ENCODE measurements at places on chromosomes 6 and 20.

DNA sequence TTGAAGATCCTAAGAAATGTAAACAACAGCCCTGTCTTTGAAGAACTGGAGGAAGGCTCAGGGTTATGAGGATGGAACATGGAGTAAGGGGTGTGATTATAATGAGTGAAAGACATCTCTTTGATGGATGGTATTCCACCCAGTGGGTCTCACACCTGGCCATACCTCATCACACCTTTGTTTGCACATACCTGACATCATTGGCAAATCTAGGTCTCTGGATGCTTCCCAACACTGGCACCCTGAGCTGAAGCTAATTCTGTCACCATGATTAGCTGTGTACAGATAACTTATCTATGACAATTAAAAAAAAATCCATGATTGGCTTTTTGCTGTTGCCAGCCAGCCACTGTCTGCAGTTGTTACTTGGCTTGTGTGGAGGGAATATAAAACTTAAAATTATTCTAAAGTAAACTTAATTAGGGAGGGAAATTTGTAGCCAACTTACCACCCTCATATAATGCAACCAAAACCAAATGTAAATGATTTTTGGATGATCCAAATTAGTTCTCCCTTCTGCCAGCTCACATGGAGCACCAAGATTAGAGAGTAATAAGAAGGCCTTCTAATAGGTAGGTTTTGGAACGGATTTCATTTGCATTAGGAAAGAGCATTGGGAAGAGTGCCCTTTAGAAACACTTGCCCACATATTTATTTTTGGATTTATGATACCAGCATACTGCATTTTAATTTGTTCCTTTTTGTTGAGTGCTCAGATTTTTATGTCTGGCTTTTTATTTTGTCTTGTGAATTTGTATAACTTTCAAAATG, 249.5 kb downstream of the SOX4 start:
- no peak for DNase-seq

- DNase-seq = peak; percentile 87
Measured at GRCh38 chr6:167031082-167031709, 32.0 kb downstream of the CEP43 start.

- no peak for DNase-seq
Measured at GRCh38 chr20:3854462-3854871, 7.8 kb downstream of the MAVS start.

GRCh38 chr20:32515631-32516101, 69.5 kb downstream of the NOL4L start:
- no peak for DNase-seq

DNA sequence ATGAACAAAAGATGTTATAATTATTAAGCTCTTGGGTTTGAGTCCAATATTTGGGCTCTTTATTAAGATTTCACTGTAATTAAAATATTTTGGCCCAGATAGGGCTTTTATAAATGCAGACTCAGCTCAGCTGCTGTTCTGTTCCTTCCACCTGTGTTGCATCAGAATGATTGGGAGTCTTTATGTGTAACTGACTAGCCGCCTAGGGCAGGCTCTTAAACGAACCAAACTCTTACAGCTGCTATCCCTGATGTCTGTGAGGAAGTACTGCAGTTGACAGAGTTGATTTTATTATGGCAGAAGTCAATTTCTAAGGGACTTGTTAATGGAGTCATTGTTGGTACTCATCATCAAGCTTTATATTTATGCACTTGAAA, 144.7 kb downstream of the MYO6 start:
- no peak for DNase-seq

DNA sequence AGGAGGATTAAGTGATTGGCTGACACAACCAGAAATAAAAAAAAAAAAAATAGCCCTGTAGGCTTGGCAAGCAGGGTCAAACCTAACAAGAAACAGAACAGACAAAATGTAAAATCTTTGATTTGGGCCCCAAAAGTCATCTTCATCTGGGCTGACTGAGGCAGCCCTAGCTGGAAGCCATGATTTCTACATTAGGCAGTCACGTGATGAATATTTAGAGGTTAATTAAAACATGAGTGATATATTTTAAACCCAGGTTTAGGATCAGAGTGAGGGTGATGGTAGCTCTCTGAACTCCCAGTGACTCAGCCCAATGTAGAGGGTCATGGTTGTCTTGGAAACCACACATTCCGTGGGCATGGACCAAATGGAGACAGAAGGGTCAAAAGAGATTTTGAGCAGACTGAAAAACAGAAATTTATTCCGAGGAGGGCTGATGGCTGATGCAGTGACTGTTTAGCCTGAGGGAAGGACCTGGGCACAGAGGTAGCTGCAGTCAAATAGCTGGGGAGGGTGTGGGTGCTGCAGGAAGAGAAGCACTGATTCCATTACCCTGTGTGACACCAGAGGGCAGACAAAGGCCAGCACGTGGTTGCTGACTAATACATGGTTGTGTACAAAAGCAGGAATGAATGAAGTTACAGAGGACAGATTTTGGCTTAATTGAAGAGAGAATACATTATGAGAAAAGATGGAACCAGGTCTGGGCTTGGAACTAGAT, 573.1 kb upstream of the CHD6 start:
- DNase-seq = no peak

GRCh38 chr20:51500311-51500710, 42.2 kb downstream of the NFATC2 start:
- peak; percentile 33 for DNase-seq

DNA sequence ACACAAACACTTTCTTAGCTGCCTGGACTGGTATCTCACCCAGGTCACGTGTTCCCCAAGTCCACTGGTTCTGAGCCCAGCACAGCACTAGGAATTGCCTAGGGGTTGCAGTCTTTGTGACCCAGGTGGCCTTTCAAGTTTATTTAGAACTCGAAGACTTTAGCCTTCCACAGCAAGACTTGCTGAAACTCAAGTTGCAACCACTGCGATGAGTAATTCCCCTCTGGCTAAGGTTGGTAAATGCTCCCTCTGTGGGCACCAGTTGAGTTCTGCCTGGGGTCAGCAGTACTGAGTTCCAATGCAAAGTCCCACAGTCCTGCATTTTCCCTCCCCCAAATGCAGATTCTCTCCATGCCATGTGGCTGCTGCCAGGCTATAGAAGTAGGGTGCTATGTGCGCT, 77.6 kb upstream of the MOCS1 start:
- DNase-seq = no peak

DNA sequence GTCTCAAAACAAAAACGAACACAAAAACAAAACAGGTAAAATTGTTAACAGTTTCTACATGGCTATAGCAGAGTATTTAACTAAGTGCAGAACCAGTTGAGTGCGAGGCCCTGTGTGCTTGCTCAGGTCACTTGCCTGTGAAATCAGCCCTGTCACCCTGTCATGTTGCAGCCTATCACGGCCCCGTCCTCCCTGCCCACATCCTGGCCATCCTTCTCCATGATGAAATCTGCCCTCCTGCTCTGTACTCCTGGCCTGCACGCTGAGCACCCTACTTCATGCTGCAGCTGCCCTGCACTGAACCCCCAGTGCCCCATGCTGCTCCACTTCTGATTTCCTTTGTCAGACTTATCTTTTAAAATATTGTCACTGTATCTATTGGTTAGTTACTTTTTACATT, 62.4 kb downstream of the DTD1 start:
- no peak for DNase-seq

- DNase-seq = peak; percentile 75
Measured at GRCh38 chr20:33933469-33933909, 60.2 kb upstream of the RALY start.

DNA sequence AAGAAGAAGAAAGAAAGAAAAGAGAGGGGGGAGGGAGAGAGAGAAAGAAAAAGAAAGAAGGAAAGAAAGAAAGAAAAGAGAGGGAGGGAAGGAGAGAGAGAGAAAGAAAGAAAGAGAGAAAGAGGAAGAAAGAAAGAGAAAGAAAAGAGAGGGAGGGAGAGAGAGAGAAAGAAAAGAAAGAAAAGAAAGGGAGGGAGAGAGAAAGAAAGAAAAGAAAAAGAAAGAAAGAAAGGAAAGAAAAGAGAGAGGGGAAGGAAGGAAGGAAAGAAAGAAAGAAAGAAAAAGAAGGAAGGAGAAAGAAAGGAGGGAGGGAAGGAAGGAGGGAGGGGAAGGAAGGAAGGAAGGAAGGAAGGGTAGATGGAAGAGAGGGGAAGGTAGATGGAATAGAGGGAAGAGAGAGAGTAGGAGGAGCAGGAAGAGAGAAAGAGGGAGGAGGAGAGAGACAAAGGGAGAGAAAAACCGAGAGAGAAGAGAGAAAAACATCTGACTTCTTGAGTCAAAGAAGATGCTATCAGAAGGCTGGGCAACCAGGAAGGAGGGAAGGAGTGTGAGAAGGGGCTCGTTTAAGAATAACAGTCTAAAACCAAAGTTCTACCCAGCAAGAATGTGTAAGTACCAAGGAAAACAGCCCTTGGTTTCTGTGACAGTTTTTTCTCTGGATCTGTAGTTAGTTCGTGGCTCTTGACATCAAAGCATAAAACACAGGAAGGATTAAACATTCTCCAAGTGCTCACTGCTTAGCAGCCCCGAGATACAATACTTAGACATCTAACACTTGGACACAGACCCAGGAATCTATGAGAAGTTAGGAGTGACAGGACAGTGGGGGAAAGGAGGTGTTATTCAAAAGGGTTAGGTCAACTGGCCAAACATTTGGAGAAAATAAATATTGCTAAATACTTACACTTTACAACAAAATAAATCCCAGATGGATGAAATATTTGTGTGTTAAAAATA, 131.9 kb upstream of the STMND1 start:
- DNase-seq = no peak

GRCh38 chr20:35465976-35466375, 10.6 kb downstream of the CEP250 start:
- no peak for DNase-seq

- DNase-seq = no peak
Measured at GRCh38 chr6:38861926-38862401, 146.9 kb downstream of the DNAH8 start.

DNA sequence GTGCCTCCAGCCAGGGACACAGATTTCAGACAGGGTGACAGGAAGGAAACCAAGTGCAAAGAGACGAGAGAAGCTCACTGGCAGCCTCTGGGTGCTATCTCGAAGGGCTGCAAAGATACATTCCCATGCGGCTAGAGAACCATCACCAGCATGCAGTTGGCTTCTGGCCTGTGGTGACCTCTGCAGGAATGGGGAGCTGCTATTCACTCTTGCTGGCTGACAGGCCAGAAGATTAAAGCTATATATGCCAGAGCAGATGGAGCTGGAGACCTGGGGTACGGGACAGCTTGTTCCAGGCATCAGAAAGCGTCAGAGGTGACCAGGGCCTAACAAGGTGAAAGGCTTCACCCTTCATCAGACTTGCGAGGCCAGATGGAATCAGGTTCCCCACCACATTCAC, 20.0 kb downstream of the MAP1LC3A start:
- DNase-seq = no peak

DNA sequence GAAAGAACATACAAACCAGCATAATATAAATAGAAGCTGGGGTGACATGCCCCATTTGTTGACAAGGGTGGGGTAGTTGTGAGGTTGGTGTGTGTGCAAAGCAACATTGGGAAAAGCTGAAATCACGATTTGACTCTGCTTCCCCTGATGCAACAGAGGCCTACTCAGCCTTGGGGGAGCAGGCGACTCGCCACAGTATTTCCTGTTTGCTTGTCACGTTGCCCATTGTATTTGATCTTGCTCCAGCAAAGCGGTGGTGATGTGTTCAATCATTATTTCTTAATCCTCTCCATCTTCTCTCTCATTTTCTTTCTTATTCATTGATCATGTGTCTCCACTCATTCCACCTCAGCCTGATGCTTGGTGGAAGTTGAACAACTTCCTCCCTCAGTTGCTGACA, 165.8 kb upstream of the CITED2 start:
- no peak for DNase-seq

GRCh38 chr20:36060676-36061075, 92.3 kb downstream of the CNBD2 start:
- no peak for DNase-seq

DNA sequence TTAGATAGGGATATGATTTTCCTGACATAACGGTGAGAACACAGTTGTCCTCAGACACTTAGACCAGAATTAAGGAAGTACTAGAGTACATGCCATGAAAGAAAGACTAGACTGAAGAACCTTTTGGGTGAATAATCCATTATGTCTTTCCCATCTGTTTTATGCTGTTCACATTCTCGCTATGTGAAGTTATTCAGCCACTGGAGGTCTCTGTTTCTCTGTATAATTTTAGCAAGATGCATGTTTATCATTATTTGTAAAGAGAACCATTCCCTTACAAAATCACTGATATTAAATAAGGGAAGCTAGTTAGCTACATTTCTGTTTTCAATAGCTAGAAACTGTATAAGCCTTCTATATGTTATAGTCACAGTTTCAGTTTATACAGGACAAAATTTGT, 391.9 kb downstream of the CD109 start:
- DNase-seq = no peak

DNA sequence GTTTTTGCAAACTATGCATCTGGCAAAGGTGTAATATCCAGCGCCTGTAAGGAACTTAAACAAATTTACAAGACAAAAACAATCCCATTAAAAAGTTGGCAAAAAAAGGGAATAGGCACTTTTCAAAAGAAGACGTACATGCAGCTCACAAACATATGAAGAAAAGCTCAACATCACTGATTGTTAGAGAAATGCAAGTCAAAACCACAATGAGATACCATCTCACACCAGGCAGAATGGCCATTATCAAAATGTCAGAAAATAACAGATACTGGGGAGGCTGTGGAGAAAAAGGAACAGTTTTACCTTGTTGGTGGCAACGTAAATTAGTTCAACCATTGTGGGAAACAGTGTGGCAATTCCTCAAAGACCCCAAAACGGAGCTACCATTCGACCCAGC, 54.2 kb downstream of the TSBP1 start:
- no peak for DNase-seq

DNA sequence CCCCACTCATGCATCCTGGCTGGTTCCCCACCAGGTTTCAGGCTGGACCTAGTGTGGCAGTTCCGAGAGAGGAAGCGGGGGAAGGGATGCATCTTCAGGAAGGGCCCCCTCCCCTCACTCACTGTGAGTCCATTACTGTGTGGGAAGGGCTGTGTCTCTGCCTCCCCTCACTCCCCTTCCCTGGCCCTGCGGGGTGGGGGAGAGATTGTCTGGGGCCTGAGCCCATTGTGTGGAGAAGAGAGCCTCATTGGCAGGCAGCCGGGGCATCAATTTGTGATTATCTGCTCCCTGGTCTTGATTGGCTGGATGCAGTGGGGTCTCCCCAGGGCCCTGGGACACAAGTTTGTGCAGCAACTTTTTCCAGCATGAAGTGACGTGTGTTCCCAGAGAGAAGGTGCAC, 4.1 kb upstream of the MYT1 start:
- no peak for DNase-seq

DNA sequence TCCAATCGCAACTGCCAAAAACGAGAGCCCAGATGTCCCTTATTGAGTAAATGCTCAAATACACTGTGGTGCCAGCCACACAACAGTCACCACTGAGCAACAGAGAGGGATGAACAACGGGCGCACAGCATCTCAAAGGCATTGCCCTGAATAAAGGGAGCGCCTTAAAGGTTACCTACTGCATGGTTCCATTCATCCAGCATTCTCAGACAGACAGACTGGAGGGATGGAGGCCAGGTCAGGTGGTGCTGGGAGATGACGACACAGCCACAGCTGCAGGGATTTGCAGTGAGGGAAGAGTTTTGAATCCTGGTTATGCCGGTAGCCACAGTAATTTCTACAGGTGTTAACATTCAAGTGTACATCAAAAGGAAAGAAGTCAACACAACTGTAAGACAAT, 615.5 kb upstream of the AGPAT4 start:
- DNase-seq = no peak

Data from COLO829 (cell line).